Fibroblast of mammary gland (primary cell): ENCODE measurements at places on chromosomes 5 and 9.

- DNase-seq = no peak
Measured at GRCh38 chr5:35920890-35921289, 17.5 kb downstream of the CAPSL start.

- DNase-seq = no peak
Measured at GRCh38 chr5:36045895-36046294, 20.8 kb downstream of the UGT3A2 start.

DNA sequence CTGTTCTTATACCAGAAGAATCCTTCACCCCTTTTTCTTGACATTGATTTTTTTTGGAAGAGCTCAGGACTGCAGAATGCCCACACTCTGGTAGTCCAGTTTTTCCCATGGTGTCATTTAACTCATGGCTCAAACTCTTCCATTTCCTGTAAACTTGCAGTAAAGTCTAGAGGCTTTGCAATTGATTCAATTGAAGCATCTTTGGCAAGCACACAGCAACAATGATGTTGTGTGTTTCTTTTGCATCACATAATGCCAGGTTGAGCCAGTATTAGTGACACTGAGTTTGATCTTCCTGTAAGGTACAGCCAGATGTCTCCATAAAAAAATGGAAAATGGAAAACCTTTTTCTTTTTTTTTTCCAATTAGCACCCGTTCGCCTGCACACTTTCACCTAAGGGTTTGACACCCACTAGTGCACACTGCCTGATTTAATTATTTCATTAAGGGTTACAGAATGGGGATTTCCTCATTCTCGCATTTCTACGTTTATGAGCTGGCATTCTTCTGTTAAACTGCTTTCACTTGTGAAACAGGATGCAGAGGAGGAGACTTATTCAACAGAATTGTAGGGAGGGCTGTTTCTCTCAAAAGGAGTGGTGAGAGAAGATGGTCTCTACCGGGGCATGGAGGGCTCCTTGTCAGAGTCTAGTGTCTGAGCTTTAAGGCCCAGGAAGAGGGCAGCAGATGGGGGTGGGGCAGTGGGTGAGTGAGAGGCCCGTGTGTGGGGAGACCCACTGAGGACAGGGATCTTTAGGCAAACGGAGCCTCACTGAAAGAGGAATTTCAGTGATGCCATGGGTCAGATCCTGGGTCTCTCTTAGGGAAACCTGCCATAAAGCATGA is 2.2 kb upstream of the S1PR3 start:
- peak; percentile 64 for DNase-seq

GRCh38 chr9:125409217-125409636 is 147.6 kb downstream of the GAPVD1 start:
- peak; percentile 15 for DNase-seq

GRCh38 chr5:156456857-156457256 is 129.9 kb downstream of the SGCD start:
- DNase-seq = no peak

DNA sequence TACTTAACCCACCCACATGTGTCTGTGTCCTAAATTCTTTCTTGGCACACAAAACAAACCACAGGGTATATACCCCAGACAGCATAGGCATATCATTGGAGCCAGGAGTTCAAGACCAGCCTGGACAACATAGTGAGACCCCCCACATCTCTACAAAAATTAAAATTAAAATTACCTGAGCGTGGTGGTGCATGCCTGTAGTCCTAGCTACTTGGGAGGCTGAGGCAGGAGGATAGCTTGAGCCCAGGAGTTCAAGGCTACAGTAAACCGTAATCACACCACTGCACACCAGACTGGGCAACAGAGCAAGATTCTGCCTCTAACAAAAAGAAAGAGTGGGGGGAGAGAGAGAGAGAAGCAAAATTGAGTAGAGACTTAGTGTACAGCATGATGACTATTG is 4.6 kb upstream of the AGTPBP1 start:
- DNase-seq = no peak
